ENCODE measurements at places on chromosomes 2 and 18.

GRCh38 chr18:39571511-39571910, 2005.9 kb upstream of the CELF4 start:
- DNase-seq: peak; percentile 36

DNA sequence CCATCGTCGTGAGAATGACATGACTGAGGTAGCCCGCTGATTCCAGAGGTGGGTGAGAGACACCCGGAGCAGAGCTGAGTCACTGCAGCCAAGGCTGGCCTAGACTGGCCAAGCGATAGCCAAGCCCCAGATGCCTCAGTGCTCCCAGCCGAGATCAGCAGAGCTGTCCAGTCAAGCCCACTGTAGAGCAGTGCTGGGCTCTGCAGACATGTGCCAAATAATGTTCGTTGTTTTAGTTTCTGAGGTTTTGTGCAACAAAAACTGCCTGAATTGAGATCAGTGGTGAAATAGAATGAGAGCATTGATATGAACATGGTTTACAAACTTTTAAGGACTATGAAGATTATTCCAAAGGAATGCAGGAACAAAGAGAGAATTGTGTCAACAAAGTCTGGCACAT, 42.1 kb downstream of the INSIG2 start:
- DNase-seq: no peak

GRCh38 chr2:100404411-100404810, 13.1 kb downstream of the CHST10 start:
- no peak for DNase-seq

DNA sequence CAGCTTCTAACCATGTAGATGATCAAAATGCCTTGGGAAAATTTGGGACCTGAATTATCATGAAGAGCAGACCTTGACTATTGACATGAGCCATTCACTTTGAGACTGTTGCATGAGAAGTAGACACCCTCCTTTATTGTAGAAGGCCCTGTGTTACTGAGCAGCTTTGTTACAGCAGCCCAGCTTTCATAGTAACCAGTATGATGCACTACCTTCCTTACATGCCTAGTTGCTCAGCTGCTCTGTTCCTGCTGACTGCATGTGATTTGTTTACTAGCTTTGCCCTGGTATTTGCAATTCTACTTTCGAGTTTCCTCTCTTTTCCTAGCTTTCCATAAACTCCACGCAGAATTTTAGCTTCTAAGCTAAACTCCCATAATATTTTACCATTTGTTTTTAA, 11.2 kb upstream of the FN1 start:
- no peak for DNase-seq

GRCh38 chr2:241354668-241355658, 1.1 kb upstream of the FARP2 start:
- DNase-seq: peak; percentile 57
